ENCODE measurements at places on chromosomes 3 and 15. TPM values are rescaled to one million over a fixed set of nuclear protein-coding genes. Genes with fewer than 3 reads are reported as not detected.

DNA sequence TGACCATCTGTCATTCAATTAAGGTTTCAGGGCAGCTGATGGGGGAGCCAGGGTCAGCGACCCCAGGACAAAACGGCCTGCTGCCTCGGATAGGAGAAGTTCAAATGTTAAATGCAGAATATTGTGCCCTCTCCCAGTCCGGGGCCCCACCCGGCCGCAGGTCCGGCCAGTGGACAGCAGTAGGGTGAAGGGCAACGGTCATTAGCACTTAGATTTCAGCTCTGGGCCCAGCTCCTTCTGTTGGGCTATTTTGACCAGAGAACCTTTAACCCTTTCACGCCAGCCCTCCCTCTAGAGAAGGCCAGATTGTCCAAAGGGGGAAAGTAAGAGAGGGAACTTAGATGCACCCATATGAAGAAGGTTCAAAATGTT, 16.1 kb upstream of the ONECUT1 start:
- no peak for DNase-seq

MST1R gene
- 0.18 TPM for total RNA-seq

DNA sequence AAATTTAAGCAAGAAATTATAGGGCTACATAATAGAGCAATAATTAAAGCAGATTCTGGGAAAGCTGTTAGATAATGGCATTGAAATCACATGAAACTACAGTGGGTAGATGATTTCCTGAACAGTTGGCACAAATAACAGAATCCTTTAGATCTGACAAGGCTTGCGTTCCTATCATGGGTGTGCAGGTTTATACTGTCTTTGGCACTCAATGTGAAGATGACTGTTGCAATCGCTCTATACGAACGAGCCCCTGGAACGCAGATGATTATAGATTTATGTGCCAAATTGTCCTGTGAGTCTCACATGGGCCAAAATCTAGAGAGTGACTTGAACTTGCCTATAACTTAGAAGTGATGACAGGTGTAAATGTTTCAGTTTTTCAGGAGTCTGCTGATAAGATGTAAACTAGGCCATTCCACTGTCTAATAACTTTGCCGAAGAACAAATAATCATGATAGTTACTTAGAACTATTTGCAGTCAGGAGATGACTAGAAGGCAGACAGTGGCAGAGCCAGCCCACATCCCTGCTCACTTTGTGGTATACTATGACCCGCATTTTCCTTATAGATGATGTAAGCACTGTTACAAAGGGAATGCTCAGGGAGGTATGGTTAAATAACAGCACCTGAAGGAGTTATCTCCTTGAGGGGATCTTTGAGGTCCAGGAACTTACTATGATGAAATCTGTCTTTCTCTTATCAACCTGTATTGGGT, 30.5 kb upstream of the TRPC1 start:
- no peak for DNase-seq

CHRFAM7A gene
- 1.1 TPM for total RNA-seq

DALRD3 gene
- total RNA-seq = 35.2 TPM

NPTN gene
- 82.1 TPM for total RNA-seq

DNA sequence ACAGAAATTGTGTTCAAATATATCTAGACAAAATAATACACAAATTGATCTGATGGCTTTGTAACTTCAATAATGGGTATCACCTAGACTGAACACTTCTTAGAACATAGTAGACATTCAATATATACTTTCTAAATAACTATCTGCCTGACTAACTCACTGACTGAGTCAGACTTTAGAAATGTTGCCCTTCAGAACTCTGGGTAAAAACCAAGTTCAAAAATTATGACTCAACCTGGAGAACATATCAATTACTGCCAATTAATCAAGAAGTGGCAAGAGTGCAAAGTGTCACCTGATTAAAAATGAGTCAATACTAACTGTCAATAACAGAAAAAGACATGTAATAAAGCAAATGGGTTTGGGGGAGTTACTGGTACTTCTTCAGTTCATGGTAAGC, 144.6 kb upstream of the TMCO5A start:
- no peak for DNase-seq

DNA sequence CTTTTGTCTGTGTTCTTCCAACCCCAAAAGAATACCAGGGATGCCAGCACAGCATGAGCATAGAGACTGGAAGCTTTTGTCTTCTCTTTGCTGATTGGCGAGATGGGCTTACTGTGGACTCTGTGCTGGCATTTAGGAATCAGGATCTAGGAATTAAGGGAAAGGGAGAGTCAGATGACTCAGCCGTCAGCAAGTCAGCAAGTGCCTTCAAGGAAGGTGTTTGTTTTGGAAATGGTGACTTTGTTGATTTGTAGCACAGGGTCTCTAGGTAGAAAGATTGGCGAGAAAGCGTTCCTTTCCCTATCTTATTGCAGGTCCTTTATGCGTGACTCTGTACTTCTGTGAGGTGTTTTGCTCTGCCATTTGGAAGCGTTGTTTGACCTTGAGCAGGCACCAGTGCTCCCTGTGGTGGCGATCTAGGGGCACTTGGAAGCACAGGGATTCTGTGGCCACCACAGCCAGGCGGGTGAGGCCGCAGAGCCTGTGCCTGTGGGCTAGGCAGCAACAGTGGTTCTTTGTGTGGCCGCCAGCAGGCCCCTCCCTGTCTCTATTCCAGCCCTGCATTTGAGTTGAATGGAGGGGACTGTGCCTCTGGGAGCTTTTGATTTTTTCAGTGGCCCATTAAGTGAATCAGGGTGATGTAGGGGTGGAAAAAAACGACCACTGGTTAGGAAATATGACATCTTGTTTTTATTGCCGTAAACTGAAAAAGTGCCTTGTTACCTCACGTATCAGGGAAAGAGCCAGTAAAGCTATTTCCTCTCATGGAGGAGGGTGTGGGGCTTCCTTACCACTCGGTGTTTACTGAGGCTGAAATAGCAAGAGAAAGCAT, 19.0 kb downstream of the FAN1 start:
- DNase-seq = no peak

CLDN11 gene
- 111 TPM for total RNA-seq

OCA2 gene
- not detected for total RNA-seq

GRCh38 chr3:100023150-100023549, 91.2 kb downstream of the FILIP1L start:
- no peak for DNase-seq

GRCh38 chr3:135907422-135908165, 57.9 kb upstream of the PPP2R3A start:
- no peak for DNase-seq

ITPR1 gene
- 12.5 TPM for total RNA-seq

SERINC4 gene
- total RNA-seq = not detected

DNA sequence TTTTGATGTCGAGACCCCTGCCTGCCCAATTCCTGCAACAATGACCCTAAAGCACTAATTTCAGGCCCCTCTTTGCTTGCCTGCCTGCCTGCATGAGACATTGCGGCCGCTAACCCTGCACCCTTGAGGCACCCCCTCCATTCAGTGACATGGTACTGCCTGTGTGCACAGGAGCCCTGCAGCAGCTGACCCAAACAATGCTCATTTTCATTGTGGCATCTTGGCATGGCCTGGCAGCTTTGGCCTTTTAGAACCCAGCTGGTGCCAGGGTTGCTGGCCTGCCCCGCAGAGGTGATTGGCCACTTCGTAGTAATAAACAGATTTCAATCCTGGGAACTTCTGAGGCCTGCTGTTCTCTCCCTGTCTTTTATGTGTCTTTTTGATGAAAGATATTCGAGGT, 33.8 kb downstream of the SLCO3A1 start:
- DNase-seq = no peak
